NCI-H1417 (cell line): ENCODE measurements at places on chromosomes 11 and 22.
A peak's percentile ranks its signal among the peaks of the same experiment; 100 is the strongest.

DNA sequence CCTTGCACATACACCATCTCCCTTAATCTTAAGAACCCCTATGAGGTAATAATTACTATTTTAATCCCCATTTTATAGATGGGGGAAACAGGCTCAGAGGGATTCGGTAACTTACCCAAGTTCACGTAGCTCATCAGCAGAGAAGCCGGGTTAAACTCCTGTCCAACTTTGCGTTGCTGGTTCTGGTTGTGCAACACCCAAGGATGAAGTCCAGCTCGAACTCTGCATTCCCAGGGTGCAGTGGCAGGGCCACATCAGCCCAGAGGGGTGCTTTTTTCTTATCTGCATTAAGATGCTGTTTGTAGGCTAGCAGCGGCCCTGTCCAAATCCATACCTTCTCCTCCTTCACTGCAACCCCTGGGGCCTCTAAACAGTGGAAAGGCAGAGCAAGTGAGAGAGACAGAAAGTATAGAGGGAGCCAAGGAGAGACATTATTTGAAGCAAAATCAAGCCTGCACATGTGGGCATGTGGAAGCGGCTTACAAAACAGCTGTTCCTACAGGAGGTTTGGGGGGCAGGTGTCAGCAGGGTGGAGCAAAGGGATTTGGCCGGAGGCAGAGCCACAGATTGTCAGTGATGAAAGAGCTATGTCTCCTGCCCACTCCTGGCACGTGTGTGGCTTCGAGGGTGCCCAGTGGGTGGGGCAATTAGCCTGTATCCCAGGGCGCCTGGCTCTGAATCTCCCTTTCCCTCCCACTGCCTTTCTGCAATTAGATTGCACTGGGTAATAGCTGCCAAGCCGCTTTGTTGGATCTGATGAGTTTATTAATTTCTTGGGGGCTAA lies 129.5 kb upstream of the TBCEL start:
- no peak for DNase-seq

DNA sequence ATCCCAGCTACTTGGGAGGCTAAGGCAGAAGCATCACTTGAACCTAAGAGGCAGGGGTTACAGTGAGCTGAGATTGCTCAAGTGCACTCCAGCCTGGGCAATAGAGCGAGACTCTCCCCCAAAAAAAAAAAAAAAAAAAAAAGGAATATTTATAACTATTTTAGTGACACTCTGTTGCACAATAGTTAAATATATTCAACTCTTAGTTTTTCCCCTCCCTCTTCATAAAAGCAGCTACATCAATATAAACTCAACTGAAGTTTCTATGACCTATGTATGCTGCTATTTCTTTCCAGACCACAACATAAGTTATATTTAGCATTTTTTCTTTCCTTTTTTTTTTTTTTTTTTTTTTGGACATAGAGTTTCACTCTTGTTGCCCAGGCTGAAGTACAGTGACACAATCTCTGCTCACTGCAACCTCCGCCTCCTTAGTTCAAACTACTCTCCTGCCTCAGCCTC lies 19.2 kb downstream of the CELF1 start:
- DNase-seq: no peak

GRCh38 chr11:33197915-33198727 lies 36.8 kb upstream of the CSTF3 start:
- no peak for DNase-seq

DNA sequence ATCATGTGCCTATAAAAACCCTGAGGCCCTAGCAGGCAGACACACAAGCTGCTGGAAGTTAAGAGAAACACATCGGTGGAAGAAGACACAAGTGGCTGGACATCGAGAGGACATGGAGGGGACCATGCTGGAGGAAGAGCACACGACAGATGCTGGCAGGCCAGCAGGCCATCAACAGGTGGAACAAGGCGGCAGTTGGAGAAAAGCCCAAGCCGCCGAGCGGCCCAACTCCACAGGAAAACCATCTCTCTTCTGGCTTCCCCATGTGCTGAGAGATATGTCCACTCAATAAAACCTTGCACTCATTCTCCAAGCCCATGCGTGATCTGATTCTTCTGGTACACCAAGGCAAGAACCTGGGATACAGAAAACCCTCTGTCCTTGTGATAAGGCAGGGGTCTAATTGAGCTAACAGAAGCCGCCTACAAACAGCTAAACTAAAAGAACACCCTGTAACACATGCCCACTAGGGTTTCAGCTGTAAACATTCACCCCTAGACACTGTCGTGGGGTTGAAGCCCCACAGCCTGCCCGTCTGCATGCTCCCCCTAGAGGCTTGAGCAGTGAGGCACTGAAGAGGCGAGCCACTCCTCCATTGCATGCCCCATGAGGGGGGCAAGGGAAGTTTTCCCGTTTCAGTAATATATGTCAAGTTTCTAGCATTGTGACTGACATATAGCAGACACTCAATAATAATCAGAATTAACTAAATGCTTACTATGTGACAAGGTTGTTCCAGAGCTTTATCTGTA lies 39.0 kb upstream of the MMP20 start:
- DNase-seq: no peak

DNA sequence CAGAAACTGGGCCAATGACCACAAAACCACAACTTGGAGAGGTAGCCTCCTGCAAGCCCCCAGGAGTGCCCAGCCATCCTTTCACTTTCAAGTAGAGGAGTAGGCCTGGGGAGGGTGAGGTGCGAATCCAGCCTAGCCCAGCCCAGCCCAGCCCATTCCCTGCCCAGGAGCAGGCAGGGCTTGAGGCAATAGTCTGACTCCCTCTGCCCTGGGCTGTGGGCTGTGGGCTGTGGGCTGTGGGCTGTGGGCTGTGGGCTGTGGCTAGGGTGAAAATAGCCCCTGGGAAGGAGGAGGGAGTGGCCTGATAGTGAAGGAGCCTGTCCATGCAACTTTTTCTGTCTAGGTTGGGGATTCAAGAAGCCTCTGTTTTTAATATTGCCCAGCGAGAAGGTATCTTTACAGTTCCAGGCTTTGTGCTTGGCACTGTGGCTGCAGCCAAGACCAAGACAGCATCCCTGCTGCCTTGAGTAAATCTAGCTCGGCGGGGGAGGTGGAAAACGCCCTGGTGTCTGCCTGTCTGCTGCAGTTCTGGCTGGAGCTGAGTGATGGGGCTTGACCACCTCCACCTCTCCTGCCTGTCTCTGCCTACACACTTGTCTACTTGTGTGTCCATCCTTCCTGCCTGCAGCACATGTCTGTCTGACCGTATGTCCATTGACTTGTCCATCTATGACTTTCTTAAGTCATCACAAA lies 40.7 kb downstream of the LMO1 start:
- no peak for DNase-seq

DNA sequence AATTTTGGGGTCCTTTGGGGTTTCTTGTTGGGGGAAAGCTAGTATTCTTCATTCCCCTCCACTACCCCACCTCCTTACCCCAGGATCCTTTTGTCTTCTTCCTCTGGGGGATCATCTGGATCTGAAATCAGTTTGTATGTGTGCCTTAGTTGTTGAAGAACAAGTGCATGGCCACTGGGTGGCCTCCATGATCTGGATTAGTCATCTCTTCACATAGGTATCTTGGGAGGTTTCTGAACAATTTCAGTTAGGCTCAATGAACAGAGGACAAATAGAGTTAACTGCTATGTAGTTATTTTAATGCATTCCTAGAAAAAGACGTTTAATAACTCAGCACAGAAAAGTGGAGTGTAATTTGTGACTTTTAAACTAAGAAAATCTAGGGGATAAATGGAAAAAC lies 7.1 kb upstream of the VWA5A start:
- DNase-seq: no peak

DNA sequence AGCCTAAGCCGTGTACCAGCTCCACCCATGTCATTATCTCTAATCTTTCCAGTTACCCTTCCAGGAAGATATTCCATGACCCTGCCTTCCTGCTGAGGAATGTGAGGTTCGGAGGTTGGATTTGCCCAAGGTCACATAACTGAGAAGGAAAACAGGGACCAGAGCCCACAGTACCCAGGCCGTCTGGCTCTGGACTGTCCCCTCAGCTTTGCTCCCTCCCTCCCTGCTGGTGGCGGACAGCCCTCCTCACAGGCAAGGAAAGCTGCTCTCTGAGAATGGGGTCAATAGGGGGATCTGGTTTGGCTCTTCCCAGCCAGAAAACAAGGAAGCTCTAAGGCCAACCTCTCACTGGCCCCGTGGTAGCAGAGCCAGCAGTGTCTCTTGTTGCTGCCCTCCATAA lies 63.3 kb downstream of the SYN3 start:
- DNase-seq: no peak

GRCh38 chr11:71410363-71410966 lies 37.7 kb downstream of the DHCR7 start:
- DNase-seq: no peak

GRCh38 chr11:72079819-72080325 lies 470 bp downstream of the NUMA1 start:
- no peak for DNase-seq

GRCh38 chr11:121524233-121524631 lies 71.5 kb upstream of the SORL1-AS1 start:
- no peak for DNase-seq

DNA sequence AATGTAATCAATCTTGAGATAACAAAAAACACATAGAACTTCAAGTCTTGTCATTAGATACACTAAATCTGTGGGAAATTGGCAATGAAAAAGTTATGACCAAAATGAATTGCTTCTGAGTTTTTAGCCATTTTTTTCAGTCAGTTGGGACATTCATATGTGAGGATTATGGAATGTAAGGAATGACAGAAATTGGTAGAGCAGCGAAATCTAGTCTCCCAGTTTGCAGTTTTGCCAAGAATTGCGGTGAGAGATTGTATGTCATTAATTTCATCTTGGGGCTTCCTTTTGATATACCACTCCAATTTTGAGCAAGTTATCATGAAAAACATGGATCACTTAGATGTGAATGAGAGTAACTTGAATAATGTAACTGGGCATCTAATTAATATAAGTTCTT lies 49.9 kb downstream of the SIK2 start:
- no peak for DNase-seq

DNA sequence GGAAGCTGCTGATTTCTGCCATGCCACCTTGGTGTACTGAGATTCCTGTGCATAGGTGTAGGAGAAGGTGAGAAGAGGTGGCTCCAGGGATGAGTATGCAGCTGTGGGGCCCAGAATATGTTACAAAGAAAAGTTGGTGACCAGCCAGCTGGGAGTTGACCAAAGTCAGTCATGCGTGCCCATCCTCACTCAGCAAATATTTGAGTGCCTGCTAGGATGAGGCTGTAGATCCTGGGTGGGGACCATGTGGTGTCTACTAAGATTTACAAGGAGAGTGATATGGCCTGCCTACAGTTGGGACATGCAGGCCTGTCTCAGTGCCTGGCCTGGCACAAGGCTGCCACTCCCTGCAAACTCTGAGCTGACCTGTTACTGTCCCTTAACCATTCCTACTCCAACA lies 19.4 kb downstream of the RNF185 start:
- no peak for DNase-seq

DNA sequence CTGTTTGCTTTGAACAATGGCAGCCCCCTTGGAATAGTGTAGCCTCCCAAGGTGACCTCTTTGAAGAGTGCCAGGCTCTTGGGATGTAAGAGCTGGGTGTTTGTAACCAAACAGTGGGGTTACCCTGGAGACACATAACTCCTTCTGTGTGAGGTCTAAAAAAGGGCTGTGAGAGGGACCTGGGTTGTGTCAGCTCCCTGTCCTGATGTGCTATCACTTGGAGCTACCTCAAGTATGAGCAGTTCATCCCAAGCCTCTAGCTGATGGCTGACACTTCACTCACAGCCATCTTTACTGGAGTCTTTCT lies 40.2 kb downstream of the TSPAN18 start:
- no peak for DNase-seq

GRCh38 chr11:61756452-61757212 lies 4.2 kb downstream of the MYRF start:
- no peak for DNase-seq

DNA sequence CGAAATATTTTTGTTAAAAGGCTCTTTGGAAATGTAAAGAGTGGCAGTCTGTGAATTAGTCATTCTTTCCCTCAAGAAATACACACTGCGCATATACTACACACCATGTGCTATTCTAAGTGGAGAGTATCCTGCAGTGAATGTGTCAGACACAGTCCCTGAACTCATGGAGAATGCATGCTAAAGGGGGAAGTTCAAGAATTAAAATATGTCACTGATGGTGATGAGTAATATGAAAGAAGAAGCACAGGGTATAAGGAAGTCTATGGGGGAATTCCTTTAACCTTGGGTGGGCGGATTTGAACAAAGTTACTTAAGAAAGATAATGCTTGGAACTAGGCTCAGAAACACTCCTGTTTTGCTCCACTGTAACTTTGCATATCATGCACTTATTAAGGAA lies 153.0 kb downstream of the LRRC4C start:
- no peak for DNase-seq

- DNase-seq: peak; percentile 85
Measured at GRCh38 chr22:31346733-31347250, 646 bp upstream of the PATZ1 start.

GRCh38 chr22:29143941-29144785 lies 61.5 kb upstream of the EMID1 start:
- peak; percentile 56 for DNase-seq

DNA sequence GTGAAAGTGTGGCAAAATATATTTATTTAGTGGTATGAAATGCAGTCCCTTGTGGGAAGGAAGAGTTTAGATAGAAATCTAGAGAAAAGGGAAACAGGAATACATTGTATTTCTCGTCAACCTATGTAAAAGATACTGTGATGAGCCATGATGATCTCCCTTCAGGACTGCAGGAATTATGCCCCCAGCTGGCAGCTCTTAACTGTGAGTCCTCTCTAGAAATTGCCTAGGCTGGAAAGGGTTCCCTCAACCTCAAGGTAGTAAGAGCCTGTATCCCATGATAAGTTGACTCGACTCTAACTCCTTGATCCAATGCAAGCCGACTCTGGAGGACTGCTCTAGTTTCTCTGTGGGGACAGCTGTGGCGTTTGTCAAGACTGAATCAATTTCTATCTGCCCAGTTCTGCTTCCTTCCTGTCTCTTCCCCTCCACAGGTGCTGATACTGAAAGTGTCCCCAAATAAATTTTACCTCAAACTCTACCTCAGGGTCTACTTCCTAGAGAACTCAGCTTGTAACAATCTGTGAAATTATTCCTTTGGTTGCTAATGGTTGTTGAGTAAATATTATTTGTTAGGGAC lies 897.3 kb downstream of the METTL15 start:
- DNase-seq: no peak

DNA sequence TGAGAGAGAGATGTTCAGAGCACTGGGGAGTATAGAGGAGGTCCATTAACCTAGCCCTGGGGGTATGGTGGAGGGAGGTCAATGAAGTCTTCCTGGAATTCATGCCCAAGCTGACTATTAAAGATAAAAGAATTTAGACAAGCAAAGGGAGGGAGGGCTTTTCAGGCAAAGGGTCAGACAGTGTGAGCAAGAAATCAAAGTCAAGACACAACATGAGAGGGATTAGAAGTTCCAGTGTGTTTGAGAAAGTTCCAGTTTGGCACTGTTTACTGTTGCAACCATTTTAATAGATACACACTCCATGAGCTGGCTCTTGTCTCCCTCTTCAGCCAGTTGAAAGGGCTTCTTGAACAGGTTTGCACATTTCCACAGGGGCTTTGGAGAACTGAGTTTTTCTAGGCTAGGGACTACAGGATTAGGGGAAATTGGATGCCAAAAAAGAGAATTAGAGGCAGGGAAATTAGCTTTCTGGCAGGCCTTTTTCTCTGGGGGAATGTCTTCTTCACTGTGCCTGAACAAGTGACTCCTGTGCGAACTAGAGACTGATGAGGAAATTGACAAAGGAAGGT lies 14.7 kb upstream of the NNMT start:
- no peak for DNase-seq

GRCh38 chr22:47565607-47566006 lies 803.2 kb downstream of the TBC1D22A start:
- no peak for DNase-seq

- DNase-seq: no peak
Measured at GRCh38 chr11:120195601-120196320, 15.1 kb upstream of the OAF start.
